ENCODE measurements at places on chromosomes 13 and 19. TPM values are rescaled to one million over a fixed set of nuclear protein-coding genes. Genes with fewer than 3 reads are reported as not detected.
A peak's percentile ranks its signal among the peaks of the same experiment; 100 is the strongest.

- DNase-seq = peak; percentile 54
Observed at GRCh38 chr13:50512474-50513299, 330.8 kb downstream of the DLEU7 start.

DNA sequence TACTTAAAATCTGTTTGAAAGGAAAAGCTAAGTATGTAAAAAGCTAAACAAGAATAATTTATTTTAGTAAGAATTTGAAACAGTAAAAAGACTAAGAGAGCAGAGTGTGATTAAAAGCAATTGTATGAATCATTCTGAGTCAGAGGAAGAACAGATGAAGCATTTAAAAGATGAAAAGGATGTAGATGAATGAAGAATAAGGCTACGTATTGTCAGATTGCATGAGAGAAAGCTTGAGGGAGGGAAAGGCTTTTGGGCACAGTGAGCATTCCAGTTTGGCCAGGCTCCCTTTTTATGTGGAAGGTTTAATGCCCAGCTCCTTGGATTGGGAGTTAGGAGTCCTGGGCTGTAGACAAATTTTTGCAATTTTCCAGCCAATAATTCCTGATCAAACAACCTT is 117.7 kb downstream of the FREM2 start:
- no peak for DNase-seq

DNA sequence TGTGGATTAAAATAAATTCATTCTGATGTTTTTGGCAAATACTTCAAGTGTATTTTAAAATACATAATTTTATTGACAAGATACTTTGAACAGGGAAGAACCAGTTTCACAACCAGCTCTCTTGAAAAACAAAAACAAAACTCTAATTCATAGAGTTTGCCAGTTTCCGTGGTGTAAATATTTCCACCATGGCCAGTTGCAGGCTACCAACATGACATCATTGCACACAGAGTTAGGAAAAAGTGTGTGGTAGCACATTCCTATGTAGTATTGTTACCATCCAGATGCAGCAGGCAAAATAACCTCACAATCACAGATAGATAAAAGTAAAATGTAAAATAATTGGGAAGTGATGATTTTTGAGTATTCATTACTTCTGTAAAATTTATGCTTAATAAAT is 7.7 kb upstream of the RNF113B start:
- no peak for DNase-seq

GRCh38 chr13:104485571-104485970 is 1419.4 kb upstream of the SLC10A2 start:
- DNase-seq = no peak

DNA sequence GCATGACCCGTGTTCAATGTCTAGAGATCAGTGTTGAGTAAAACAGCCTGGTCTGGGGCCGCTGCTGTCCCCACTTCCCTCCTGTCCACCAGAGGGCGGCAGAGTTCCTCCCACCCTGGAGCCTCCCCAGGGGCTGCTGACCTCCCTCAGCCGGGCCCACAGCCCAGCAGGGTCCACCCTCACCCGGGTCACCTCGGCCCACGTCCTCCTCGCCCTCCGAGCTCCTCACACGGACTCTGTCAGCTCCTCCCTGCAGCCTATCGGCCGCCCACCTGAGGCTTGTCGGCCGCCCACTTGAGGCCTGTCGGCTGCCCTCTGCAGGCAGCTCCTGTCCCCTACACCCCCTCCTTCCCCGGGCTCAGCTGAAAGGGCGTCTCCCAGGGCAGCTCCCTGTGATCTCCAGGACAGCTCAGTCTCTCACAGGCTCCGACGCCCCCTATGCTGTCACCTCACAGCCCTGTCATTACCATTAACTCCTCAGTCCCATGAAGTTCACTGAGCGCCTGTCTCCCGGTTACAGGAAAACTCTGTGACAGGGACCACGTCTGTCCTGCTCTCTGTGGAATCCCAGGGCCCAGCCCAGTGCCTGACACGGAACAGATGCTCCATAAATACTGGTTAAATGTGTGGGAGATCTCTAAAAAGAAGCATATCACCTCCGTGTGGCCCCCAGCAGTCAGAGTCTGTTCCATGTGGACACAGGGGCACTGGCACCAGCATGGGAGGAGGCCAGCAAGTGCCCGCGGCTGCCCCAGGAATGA is 1.5 kb upstream of the CEACAM5 start:
- DNase-seq = peak; percentile 1

The TNFRSF19 gene
- 6.1 TPM for total RNA-seq
